ENCODE measurements at places on chromosomes 2 and 18.

DNA sequence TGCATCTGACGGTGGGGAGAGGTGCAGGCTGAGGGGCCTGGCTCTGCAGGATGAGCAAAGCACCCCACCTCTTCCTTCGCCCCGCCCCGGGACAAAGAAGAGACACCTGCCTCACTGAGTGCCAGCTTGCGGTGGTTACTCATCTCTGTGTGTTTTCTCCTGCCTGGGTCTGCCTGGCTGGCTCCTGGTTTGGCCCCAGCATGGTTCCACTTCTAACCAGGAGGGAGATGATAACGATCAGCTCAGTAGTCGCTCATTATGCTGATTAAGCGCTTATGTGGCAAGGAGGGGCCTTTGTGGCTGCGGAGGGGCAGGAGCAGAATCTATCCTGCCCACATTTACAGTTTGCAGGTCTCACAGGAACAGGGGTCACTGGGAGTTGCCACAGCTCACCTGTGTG, 68.7 kb upstream of the EDAR start:
- DNase-seq: no peak

DNA sequence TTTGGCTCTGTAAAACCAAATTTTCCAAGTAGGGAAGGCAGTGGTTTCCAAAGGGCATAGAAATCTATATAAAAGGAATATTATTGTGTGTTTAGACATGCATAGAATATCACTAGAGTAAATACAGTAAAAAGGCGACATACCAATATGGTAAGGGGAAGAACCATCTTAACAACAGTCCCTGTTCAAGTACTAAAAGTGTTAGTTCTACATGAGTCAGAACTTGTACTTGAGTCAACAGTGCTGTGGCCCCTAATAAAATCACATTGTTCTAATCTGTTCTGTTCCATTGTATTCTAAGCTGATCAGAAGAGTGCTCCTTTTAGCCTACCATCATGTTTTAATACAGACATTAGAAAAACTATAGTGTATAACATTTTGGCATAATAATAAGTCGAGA, 36.1 kb upstream of the TNFRSF11A start:
- no peak for DNase-seq

- DNase-seq: no peak
These were observed 232.2 kb upstream of the RBBP8 start for GRCh38 chr18:22700920-22701319.

DNA sequence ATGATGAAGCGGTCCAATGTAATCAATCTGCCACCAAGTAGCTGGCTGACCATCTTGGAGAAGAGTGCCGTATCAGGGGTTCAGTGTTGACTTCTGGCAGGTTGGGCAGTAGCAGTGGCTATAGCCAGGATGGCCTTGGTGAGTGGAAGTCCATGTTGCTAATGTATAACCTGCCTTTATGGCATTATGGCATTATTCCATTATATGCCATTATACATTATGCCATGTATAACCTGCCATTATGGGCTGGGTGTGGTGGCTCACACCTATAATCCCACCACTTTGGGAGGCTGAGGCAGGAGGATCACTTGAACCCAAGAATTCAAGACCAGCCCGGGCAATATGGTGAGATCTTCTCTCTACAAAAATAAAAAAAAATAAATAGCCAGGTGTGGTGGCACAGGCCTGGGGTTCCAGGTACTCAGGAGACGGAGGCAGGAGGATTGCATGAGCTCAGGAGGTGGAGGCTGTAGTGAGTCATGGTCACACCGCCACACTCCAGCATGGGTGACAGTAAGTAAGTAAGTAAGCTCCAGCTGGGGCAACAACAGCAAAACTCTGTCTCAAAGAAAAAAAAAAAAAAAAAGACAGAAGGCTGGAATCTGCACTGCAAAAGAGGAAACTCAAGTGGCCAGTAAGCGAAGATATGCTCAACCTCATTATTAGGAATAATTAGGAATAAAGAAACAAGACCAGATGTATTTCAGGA, 24.4 kb upstream of the EMILIN2 start:
- DNase-seq: no peak

DNA sequence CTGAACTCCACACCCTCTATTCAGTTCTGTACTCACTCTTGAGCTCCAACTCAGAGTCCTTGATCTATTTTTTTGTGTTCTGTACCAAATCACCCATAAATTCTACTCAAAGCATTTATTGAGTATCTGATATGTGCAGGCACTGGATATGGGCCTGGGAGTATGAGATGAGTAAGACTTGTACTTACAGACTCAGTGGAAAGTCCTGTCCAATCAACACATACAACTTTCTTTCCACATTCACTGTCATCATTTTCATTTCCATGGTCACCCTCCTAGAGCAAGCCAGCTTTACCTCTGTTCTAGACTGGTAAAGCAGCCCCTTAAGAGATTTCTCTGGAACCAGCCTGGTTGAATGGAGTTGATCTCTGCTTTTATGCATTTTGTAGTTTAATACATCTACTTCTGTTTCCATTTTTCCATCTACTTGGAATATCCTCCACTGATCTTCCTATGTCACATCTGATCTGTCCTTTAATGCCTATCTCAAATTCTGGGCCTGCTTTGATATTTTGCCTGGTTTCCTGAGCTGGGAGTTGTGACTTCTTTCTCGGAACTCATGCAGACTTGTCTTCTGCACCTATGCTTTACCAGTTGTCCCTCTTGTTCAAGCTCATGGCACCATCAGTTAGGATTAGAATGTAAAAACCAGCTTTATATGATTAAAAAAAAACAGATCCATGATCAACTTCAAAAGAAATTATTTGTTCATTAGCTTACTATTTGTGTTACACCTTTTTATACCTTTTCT, 96.9 kb upstream of the GLS start:
- DNase-seq: no peak

DNA sequence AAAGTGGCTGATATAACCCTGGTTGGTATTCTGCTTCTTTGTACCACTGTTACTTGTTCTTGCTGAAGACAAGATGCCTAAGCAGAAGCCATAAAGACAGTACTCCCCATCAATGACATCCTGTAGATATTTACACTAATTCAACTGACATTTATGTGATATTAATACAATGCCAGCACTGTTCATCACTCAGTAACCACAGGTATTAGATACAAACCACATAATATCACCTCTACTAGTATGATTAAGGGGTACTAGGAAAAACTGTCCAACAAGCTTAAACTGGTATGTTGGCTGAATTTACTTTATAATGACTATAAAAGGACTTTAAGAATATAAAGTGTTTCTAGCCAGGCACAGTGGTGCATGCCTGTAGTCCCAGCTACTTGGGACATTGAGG, 65.8 kb downstream of the RTN4 start:
- no peak for DNase-seq

GRCh38 chr2:96856776-96857666, 795 bp downstream of the ANKRD39 start:
- DNase-seq: no peak

DNA sequence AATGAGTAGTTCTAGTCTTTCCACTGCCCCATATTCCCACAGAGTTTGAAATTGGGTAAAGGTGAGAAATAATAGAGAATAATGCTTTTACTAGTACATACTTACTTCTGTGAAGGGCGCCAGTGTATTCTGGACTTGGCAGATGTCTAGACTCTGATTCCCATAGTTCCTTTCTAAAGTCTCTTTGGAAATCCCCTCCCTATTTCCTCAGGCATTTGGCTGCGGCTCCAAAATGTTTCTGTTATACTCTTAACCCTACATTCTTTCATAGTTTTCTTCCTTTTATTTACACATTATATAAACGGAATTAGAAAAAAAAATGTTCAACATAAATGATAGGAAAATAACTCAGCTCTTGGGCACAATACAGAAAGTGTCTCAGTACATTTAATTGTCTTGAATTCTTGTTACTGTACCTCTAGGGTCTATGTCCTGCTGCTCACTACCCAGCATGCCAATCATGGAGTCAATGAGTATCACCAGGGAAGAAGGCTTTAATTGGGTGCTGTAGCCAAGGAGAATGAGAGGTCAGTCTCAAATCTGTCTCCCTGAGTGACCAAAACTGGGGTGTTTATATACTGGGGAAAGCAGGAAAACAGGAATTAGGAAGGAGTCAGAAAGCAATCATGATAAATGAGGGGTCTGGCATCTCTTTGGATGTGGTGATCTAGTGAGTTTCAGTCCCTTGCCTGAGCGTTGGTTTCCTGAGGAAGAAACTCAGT, 147.8 kb upstream of the MMADHC start:
- no peak for DNase-seq

GRCh38 chr2:199488772-199489400, 31.1 kb upstream of the SATB2 start:
- DNase-seq: peak; percentile 33

- DNase-seq: no peak
These were observed 120.3 kb downstream of the GYPC start for GRCh38 chr2:126776255-126776654.

DNA sequence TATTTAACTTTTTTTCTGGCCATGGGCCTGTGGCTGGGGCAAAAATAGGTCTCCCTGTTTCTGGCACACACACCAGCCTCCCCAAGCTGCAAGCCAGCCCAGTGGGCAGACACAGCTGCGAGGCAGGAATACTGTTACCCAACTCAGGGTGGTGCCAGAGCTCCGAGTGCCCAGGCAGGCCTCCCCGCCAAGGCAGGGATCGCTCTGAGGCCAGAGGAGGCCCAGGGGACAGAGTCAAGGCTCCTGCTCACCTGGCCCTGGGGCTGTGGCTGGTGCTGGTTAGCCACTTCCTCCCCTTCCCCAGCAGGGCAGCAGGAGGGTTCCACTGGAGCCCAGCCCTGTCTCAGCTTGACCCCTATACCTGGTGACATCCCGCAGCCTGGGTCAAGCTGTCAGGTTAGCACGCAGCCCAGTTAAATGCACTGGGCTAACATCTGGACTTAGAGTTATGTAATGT, 67.1 kb upstream of the EPAS1 start:
- DNase-seq: no peak

GRCh38 chr2:183614799-183615435, 490.7 kb downstream of the NUP35 start:
- no peak for DNase-seq

- DNase-seq: no peak
These were observed 117.4 kb downstream of the ETAA1 start for GRCh38 chr2:67514515-67514914.

- DNase-seq: no peak
These were observed 111.7 kb upstream of the CSRNP3 start for GRCh38 chr2:165357758-165358157.

- DNase-seq: peak; percentile 21
These were observed at the start of gene NRP2 for GRCh38 chr2:205682239-205682970. TSS of gene NRP2 (plus strand) at chr2:205682501. CDS start at chr2:205683291, 790 bp downstream.

DNA sequence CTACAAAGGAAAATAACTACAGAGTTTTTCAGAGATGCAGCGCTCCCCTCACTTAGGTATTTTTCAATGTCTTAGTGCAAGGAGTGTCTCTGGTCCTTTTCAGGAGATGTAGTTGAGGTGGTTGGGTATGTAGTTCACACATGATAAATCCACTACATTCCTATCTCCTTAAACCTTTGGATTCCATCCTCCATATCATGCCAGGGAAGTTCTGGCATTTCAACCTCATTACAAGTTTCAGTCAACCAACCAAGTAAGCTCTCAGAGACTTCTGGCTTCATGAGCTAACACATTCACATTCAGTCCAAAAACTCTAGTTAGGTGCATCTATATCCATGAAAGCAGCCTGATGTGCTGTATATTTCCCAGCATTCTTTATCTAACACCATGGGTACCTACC, 47.3 kb downstream of the MAP3K20 start:
- no peak for DNase-seq

DNA sequence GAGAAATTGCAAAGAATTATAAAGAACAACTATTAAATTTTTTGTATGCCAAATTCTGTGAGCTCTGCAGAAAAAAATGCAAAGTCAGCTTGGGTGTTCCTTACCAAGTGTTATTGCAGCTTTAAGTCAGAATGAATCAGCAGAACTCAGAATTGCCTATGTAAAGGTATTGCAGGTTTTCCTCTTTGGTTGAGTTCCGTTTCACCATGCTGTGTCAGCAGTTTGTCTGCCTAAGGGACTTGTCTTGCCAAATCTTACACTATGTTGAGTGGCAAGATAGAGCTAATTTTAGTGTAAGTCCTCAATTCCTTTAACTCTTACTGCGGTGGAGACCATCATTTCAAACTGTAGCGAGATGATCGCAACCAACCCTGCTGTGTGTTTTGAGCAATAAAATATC, 38.8 kb downstream of the ADAM23 start:
- no peak for DNase-seq

- no peak for DNase-seq
These were observed 42.0 kb upstream of the HS6ST1 start for GRCh38 chr2:128360711-128361110.

GRCh38 chr2:231001921-231002320, 6.0 kb downstream of the SPATA3 start:
- DNase-seq: no peak

- no peak for DNase-seq
These were observed 23.6 kb downstream of the FZD5 start for GRCh38 chr2:207746131-207746530.

- no peak for DNase-seq
These were observed 186.8 kb downstream of the LTBP1 start for GRCh38 chr2:33133454-33133952.
